ENCODE measurements at places on chromosomes 12 and 14.

GRCh38 chr12:77062846-77063461 is 2.4 kb downstream of the E2F7 start:
- DNase-seq = no peak

GRCh38 chr14:98594156-98594555 is 677.8 kb downstream of the BCL11B start:
- DNase-seq = no peak

GRCh38 chr12:47473091-47473490 is 232.7 kb downstream of the RPAP3 start:
- no peak for DNase-seq

- DNase-seq = no peak
These were observed 348.2 kb downstream of the DPF3 start for GRCh38 chr14:72545411-72546311.

DNA sequence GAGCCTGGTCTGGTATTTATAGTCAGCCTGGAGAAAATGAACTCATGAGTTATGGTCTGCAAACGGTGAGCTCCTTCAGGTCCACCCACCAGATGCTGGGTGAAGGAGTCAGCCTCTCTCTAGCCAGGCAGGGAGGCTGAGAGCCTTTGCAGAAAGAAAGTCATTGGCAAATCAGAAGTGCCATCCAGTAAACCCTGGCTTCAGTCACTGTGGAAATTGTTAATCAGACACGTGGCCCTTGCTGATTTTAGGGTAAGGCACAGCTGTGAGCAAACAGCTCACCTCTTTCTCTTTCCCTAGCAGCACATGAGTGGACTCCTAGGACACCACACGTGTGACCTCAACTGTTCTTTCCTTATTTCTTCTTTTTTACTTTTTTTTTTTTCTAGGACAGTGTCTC is 44.9 kb downstream of the CHST11 start:
- DNase-seq = no peak

DNA sequence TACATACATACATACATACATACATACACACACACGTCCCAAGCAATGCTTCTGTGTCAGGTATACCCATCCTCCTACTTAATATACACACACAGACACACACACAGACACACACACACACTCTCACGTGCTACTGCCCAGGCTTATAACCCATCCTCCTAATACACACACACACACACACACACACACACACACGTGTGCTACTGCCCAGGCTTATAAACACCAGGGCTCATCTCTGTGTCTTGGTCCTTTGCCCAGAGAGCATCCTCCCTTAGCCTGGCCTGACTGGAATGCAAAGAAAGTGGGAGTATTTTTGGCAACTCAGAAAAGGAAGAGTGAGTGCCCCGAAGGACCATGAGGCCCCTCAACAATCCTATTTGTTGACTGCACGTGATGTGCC is 129.0 kb downstream of the RBM19 start:
- DNase-seq = no peak

DNA sequence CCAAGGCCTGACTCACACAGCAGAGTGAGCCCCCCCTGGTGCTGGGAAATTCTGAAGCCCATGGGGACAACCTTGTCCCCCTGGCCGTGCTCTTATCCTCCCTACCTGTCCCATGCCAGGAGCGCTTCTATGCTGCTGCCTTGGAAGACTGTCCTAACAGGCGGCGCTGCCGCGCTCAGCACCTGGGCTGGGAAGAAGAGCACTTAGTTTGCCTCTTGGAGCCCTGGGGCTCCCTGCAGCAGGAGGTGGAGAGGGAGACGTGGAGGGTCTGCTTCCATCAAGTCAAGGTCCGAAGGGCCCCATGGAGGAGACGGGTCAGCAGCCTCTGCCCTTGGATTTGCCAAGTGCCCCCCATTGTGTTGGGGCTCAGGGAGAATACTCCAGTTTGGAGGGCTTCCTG is 300.5 kb downstream of the CACNA1C start:
- no peak for DNase-seq

DNA sequence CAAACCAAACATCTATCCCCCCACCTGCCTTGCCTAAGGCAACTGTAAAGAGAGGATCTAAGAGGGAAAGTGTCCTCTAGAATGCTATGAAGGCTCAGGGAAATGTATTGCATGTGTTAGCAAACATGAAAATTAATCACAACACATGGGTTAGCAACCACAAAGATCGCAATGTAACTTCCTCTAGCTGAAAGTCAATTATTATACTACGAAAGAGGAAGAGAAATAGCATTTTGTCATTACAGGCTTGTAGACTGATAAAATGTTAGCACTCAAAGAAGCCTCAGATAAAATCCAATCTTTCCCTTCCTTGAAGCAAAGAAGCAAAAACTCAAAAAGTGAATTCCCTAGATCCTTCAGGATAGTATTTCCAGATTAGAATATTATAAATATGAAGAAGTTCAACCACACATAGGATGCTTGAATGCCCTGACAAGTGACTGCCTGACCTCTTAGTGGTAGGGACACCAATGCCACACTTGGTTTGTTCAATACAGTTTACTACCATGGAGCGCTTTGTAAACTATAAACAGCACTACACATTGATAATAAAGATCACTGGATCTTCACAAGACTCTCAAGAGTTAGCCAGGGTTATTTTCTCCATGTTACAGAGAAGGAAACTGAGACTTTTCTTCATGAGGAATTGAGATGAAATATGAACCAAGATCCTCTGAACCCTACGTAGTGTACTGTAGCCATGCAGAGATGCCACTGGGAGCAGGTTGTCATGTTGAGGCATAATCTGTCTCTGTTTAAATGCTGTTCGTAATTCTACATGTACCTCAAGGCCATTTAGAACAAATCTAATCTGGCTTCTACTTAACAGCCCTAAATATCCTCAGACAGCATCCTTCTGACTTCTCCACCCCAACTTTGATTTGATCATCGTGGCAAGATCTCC is 100.7 kb downstream of the ITPR2 start:
- no peak for DNase-seq

DNA sequence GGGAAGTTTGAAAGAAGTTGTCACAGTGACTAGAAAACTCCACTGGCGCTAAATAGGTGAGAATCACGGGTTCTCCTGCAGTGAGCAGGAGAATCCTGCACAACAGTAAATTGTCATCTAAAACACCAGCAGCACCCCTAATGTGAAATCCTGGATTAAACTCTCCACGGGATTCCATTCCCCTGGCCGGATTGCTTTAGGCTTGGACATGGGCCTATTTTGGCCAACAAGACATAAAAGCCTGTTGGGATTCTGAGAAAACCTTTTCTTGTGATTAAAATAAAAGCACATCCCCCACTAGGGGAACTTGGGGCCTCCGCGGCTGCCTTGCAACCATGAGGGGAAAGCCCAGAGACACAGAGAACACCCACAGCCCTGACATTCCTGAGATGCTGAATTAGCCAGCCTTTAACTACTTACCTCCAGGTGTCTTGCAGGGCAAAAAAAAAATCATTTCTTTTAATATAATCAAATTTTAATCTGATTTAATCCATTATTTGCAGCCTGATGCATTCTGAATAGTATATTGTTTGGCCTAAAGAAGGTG is 21.0 kb upstream of the TSPAN11 start:
- no peak for DNase-seq

- no peak for DNase-seq
These were observed 264.4 kb downstream of the FOXG1 start for GRCh38 chr14:29030970-29031369.

GRCh38 chr14:91144425-91145145 is 30.7 kb downstream of the DGLUCY start:
- no peak for DNase-seq

- DNase-seq = no peak
These were observed 6.7 kb downstream of the C12orf54 start for GRCh38 chr12:48489012-48489411.

GRCh38 chr14:61106959-61107641 is 126.1 kb downstream of the SLC38A6 start:
- DNase-seq = no peak

DNA sequence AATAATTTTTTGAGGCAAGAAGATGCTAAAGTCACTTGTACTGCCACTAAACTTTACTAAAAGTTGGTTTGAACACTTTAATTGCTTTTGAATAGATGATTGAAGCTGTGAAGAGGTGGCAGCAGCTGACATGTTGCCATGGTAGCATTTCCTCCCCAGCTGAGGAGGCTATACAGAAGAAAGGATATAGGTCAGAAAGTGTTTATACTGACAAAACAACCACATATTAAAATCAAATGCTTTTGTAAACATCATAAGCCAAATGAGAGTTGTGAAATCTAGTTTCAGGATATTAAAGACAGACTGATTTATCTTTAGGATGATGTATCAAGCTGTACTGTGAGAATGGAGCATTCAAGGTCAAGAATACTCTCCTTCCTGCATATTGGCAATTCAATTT is 41.7 kb downstream of the TSPAN19 start:
- DNase-seq = no peak

DNA sequence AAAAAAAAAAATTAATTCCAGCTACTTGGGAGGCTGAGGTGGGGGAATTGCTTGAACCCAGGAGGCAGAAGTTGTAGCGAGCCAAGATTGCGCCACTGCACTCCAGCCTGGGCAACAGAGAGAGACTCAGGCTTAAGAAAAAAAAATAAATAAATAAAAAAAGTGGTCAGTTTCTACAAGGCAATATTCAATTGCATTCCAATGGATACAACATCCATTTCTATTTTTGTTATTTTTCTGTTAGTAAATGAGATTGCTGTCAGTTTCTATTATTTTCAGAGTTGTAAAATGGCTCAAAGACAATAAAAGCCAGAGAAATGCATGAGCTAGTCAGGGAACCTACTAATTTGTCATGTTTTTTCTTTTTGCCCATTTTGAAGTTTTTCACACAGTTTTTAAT is 119.2 kb downstream of the PDE3A start:
- no peak for DNase-seq

- DNase-seq = no peak
These were observed 8.2 kb downstream of the KCNA5 start for GRCh38 chr12:5051913-5052312.

- DNase-seq = no peak
These were observed 187.3 kb downstream of the C12orf50 start for GRCh38 chr12:87841935-87842334.

- DNase-seq = no peak
These were observed 37.3 kb downstream of the PTGER2 start for GRCh38 chr14:52351233-52352060.

DNA sequence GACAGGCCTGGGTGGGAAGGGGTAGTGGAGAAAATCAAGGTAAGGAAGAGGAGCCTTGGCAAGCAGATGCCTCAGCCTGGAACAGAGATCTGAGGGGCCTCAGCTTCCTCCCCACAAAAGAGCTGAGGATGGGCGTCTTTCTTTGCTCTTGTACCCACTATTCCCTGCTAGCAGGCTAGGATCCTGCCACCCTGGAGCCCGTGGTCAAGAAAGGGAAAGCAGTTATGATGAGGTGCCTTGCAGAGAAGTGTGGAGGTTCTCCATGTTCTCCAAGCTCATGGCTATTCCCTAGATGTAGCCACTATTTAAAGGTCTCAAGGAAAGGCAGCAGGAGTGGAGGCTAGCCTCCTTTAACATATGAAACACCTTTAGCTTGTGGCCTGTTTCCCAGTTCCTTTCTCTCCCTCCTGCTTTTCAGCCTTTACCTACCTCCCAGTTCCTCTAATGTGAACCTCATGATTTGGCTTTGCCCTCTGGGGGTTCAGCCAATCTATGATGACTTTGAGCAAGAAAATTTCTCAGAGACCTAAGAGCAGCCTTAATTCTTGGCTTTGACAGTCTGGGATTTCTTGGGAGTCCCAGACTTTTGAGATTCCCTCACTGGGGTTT is 1.1 kb downstream of the IKZF4 start:
- DNase-seq = no peak

DNA sequence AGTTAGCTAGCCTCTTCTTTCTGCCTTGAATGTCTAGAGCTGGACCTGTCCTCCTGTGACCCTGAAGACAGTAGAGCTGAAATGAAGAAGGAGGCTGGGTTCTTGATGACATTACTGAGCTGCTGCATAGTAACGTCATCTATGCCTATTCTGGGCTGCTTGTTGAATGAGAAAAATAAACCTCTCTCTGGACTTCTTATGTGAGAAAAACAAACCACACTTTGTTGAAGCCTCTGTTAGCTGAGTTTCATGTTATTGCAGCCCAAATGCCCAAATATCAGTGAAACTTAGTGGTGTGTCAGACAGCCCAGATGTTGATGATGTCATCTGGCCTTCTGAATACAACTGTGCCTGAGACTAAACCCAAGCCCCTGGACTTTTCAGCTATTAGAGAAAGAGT is 67.0 kb upstream of the MAX start:
- DNase-seq = no peak

- DNase-seq = no peak
These were observed 53.4 kb upstream of the MMP17 start for GRCh38 chr12:131774576-131775391.

GRCh38 chr12:114686773-114687500 is 3.0 kb upstream of the TBX3 start:
- no peak for DNase-seq

- DNase-seq = no peak
These were observed 284.6 kb downstream of the BCAT1 start for GRCh38 chr12:24664161-24664880.

DNA sequence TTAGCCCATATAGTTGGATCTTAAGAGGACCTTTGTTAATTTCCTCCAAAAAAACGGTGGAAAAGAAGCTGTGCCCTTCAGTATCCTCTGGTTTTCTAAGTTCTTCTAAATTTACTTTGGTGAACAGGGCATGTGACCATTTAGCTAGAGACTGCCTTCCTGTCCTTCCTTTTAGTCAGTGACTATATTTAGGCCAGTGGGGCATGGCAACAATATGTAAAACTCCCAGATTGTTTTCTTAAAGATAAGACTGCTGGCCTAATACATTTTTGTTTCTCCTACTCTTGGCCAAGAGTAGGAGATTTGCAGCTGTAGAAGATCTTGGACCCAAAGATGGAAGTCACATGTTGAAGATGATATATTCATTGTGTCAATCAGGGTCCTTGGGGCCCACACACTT is 325.1 kb upstream of the DCN start:
- no peak for DNase-seq

GRCh38 chr12:40056373-40056772 is 49.5 kb downstream of the SLC2A13 start:
- DNase-seq = no peak

DNA sequence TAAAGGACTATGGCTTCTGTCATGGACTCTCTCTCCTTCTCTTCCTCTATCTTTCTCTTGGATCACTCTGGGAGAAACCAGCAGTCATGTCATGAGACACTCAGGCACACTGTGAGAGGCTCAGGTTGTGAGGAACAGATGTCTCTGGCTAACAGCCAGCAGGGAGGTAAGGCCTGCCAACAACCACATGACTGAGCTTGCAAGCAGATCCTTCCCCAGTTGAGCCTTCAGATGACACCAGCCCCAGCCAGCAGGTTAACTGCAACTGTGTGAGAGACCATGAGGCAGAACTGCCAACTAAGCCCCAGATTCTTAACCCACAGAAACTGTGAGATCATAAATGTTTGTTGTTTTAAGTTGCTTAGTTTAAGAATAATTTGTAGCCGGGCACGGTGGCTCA is 90.6 kb downstream of the VCPKMT start:
- no peak for DNase-seq
